ENCODE measurements at places on chromosomes 7 and 10.

GRCh38 chr7:156640949-156641485 is 443 bp downstream of the RNF32 start:
- DNase-seq = no peak

GRCh38 chr10:31041011-31041410 is 9.3 kb upstream of the ZNF438 start:
- DNase-seq = no peak

GRCh38 chr7:11193131-11193867 is 219.6 kb downstream of the PHF14 start:
- no peak for DNase-seq

DNA sequence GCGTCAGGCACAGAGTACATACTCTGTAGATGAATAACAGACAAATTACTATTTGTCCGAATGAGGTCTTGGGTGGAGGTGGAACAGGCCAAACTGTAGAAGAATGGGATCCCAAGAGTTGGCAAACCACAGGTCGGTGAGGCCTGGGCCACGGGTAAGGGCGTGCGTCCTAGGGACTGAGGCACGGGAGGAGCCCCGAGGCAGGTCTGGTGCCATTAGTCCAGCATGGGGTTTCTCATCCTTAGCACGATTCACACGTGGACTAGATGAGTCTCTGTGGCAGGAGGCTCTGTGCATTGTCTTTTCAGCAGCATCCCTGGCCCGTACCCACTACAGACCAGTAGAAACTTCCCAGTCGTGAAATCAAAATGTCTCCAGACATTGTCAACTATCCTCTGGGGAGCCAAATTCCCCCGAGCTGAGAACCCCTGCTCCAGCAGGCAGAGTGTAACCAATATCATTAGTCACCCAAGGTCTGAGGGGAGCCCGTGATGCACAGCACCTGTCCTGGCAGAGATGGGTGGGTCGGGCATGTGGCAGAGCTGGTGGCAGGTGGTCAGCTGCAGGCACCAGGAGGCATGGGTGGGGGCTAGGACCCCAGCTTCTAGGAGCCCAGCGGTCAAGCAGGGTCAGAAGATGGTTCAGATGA is 61.3 kb downstream of the COL13A1 start:
- DNase-seq = no peak

DNA sequence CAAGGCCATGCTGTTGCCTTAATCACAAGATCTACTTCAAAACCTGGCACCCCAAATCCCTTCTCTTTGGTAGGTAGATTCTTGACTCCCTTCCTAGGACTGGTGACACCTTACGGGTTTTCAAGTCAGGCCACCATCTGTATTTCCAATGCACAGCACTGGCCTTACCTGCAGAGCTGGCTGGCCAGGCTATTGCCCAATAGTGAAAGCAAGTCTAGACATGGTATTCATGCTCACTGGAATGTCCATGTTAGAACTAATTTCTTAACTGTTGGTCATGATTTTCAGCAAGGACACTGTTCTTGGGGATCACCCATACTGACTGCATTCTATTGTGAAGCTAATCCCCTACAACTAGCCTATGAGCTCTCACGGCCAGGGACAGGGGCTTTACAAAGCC is 313.1 kb upstream of the RNF32 start:
- DNase-seq = no peak

- DNase-seq = no peak
These were observed 10.6 kb downstream of the SGMS1 start for GRCh38 chr10:50613150-50613549.

GRCh38 chr10:26361971-26362370 is 76.2 kb upstream of the APBB1IP start:
- DNase-seq = no peak

DNA sequence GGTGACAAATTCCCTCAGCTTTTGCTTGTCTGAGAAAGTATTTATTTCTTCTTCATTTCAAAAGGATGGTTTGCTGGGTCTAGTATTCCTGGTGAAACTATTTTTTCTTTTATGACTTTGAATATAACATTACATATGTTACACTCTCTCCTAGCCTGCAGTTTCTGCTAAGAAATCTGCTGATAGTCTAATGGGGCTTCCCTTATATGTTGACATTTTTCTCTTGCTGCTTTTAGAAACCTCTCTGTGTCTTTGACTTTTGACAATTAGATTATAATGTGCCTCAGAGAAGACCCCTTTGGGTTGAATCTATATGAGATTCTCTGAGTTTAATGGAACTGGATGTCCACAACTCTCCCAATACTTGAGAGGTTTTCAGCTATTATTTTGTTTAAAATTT is 33.8 kb upstream of the SRI start:
- DNase-seq = no peak

GRCh38 chr7:68256295-68256694 is 1259.7 kb downstream of the TYW1 start:
- DNase-seq = no peak

GRCh38 chr10:8050556-8051108 is 3.9 kb upstream of the GATA3 start:
- no peak for DNase-seq

DNA sequence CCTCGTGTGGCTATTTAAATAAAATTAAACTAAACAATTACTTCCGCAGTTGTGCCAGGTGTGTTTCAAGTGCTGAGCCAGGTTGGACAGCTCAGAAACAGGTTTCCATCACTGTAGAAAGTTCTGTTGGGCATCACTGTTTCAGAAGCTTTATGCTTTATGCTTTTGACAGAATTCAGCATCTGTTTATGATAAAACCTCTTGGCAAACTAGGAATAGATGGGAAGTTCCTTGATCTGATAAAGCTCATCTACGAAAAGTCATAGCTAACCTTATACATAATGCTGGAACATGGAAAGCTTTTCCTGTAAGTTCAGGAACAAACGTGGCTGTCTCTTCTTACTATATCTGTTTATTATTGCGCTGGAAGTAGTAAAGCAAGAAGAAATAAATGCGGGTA is 143.4 kb downstream of the DOCK1 start:
- no peak for DNase-seq

DNA sequence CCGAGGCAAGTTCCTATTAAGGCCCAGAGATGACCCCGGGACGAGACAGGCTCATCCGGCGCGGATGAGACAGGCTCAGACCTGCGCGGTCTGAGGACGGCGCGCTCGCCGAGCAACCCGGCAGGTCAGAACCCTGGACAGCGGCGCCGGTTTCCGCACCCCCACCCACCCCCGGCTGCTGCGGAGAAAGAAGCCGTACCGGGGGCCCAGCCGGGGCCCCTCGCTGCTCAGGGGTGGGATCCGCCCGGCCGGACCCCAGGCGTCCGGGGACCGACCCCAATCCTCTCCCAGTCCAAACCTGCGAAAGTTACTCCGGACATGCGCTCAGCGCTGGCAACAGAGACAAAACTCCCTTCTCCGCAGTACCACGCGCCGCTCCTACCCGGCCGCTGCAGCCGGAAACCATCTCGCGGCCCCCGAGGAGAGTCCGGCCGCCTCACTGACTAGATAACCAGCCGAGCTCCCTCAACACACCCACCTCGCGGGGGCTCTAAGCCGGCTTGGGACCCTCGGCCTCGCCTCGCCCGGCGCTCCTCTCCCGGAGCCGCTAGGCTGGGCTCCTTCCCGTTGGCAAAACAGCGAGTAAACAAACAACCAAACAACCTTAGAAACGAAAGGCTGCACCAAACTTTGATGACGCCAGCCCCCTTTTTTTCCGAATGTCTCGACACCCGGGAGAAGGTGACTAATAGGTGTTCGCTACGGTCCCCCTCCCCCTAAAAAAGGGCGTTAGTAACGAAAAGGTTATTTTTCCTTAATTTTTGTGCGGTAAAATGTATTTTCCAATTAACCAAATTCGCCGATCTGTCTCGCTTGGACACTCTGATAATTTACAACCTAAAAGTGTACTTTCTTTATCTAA is 2.3 kb upstream of the DRGX start:
- peak; percentile 15 for DNase-seq

GRCh38 chr10:32372000-32372875 is 25.3 kb upstream of the EPC1 start:
- no peak for DNase-seq

GRCh38 chr7:115763347-115763746 is 267.2 kb downstream of the TFEC start:
- no peak for DNase-seq

- DNase-seq = no peak
These were observed 210.9 kb downstream of the CUX1 start for GRCh38 chr7:102028206-102028826.

- no peak for DNase-seq
These were observed 66.2 kb downstream of the SDK1 start for GRCh38 chr7:3367261-3367660.

DNA sequence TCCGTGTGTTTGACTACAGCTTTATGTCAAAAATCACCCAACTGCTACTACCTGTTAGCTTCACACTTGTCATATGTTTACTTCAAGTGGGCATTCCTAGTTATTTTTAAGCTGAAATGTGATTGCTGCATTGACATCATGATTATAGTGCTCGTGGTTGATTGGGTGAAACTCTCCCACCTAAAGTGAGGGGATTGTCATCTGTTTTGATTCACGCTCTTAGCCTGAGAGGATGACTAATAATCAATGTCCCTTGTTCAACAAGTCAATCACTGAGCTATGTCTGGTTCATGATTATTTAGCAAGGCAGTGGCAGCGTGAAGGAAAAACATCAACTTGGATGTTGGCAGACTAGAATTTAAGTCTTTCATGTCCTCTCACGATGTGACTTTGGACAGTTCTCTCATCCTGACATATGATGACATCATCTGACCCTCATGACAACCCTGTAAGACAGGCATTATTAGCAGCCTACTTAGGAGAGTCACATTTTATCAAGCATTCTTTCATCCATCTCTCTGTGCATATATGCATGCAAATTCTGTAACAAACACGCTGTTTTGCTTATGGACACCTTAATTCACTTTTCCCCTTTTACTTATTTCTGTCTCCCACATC is 352.6 kb upstream of the ZMIZ1 start:
- no peak for DNase-seq

All from naive B cell (primary cell).